ENCODE measurements at places on chromosomes 6 and 20. TPM values are rescaled to one million over a fixed set of nuclear protein-coding genes. Genes with fewer than 3 reads are reported as not detected.

- no peak for DNase-seq
These were observed 178.9 kb downstream of the SASH1 start for GRCh38 chr6:148521586-148521985.

GRCh38 chr6:144696610-144697368 is 411.7 kb downstream of the UTRN start:
- no peak for DNase-seq

Gene MMP24
- polyA plus RNA-seq = 2.5 TPM

- no peak for DNase-seq
These were observed 128.1 kb upstream of the CCN2 start for GRCh38 chr6:132079286-132079685.

Gene SLC22A16
- polyA plus RNA-seq = 0.30 TPM

GRCh38 chr20:61125546-61126180 is 126.4 kb upstream of the CDH4 start:
- no peak for DNase-seq

- no peak for DNase-seq
These were observed 1027.6 kb downstream of the EYS start for GRCh38 chr6:64679416-64679815.

- DNase-seq = no peak
These were observed 15.3 kb downstream of the GFOD1 start for GRCh38 chr6:13472099-13472498.

- DNase-seq = no peak
These were observed 520.4 kb downstream of the ADGRB3 start for GRCh38 chr6:69155467-69155866.

DNA sequence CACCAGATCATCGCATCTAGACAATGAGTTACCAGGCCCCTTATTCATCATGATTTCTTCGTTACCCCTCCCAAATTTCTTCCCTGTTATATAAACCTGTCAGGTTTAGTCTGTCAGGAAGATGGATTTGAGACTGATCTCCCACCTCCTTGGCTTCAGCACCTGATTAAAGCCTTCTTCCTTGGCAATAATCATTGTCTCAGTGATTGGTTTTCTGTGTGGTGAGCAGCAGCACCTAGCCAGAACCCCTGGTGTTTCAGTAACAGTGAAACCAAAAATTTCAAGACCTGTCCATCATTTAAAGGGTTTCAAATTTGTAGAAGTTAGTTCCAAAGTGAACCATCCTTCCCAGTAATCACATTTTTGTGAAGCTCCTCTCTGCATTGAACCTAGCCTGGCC is 209.8 kb upstream of the GJE1 start:
- no peak for DNase-seq

Gene PABPC1L
- polyA plus RNA-seq = 72.1 TPM

DNA sequence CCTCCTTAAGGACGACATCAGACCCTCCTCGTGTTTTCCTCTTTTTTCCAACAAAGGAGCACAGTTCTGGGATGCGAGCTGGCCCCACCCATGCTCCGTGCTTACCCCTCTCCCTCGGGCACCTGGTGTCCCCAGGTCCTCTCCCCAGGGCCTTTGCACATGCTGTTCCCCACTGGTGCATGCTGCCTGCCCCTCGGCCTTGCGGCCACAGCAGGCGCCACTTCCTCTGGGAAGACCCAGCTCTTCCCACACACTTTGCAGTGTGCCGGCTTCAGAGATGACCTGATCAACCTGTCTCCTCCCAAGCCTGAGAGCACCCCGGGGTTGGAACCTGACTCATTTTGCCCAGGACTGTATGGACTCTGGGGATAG is 39.8 kb downstream of the GNAS-AS1 start:
- no peak for DNase-seq

- DNase-seq = no peak
These were observed 1.9 kb downstream of the MRPS26 start for GRCh38 chr20:3047486-3048419.

- DNase-seq = no peak
These were observed 98.1 kb upstream of the VSTM2L start for GRCh38 chr20:37804584-37805566.

DNA sequence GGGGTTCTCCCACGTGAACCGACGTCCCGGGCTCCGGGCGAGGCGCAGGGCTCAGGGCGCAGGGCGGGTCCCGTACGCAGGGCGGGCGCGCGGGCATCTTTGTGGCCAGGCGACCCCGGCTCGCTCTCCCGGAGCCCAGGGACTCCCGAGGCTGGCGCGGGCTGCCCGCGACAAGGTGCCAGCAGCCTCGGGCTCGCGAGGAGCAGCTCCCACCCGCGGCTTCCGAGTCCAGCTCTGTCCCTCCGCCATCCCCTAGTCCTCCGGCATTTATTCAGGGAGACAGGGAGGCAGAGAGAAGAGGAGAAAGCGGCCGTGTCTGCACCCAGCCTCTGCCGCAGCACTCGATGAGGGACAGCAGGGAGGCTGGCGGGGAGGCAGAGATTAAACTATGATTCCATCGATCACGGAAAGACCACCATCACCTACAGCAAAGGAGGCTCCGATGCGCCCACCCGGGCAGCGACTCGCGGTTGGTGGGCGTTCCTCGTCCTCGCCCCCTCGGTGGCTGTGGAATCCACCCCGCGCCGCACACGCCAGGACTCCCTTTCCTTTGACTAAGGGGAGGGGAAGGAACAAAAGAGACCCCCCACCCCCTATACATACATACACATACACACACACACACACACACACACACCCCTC is 1.1 kb downstream of the RGS17 start:
- no peak for DNase-seq

- DNase-seq = no peak
These were observed 956.6 kb downstream of the KIF16B start for GRCh38 chr20:15616626-15617025.

DNA sequence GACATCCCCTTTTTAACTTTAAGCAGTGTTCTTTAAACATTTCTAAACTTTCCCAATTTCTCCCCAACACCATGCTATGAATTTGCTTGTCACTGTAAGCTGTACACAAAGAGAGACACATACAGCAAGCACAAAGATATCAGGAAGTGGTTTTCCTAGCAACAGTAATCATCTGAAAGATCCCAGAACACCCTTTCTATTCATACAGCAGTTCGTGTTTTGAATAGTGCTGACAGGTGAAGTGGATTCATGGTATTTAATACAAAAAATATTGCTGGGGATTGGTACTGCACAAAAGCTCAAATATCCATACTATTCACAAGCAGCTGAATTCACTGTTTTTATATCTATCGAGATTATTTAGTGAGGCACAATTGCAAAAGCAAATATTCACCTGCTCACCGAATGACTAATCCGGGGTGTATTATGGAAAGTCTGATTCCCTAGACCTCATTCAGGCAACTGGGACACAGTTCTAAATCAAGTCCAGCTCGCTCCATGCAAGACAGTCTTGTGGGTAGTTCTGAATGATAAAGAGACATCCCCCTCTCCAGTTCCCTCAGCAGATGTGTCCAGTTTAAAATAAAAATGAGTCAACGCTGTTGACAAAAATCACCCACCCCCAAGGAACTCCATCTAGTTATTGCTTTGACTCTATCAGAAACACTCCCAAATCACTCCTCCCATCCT is 107.1 kb upstream of the TSHZ2 start:
- DNase-seq = no peak

DNA sequence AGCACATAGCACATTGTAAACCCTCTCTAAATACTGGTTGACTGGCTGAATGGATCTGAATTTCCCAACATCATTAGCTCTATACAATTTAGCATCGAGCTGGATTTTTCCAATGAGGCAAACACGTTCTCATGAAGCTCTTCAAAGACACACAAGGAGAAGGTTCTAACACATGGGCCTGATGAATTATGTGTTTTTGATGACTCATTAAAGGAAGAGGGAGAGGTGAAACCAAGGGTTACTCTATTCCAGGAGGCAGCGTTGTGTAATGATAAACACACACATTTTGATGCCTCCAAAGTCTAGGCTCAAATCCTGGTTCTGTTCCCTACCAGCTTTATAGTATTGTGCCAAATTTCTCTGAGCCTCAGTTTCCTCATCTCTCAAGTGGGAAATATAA is 84.3 kb downstream of the PFDN4 start:
- no peak for DNase-seq

GRCh38 chr6:87366072-87366827 is 21.6 kb downstream of the C6orf163 start:
- DNase-seq = no peak

Gene POU5F1
- 1.8 TPM for polyA plus RNA-seq

Gene METTL24
- polyA plus RNA-seq = 17.8 TPM

Gene ADGB
- 1.1 TPM for polyA plus RNA-seq

- DNase-seq = no peak
These were observed 16.1 kb downstream of the TTPAL start for GRCh38 chr20:44491635-44492395.

Gene FHL5
- polyA plus RNA-seq = 0.35 TPM

DNA sequence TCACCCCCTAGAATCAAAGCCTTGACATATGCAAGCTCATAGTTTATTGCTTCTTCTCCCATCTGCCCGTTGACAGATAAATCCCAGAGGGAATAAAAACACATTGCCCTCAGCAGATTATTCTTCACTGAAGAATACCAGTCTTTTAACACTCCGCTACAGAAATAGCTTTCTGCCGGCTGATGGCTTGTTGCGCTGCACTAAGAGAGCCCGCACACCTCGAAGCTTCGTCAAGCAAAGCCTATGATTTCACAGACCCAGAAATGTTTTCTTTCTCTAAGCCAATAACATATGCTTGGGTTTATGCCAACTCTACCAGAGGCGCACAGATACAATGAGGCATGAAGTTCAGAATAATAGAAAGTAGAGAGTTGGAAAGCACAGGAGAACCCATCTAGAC is 208.9 kb upstream of the FOXQ1 start:
- no peak for DNase-seq

All from left renal cortex interstitium (tissue), 4 donors.